NCI-H146 (cell line): ENCODE measurements at places on chromosomes 4 and X.

DNA sequence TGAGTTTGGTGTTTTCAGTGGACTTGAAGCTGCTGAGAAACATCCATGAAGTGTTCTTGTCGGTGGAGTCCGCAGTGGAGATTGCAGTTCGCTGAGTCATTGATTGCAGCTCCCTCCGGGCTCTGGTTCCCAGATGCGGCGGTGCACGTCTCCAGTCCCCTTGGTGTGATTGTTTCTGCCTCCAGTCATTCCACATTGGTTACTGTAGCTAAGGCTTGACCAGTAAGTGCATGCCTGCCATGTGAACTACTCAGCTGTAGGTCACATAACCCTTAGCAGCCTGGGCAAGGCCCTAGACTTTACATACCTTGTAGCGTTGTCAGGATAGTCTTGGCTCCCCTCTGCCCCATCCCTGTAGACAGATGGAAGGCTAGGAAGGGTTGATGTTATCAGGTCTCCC, 53.8 kb upstream of the CLCN4 start:
- DNase-seq: no peak

GRCh38 chr4:146453181-146453807, 68.4 kb downstream of the SLC10A7 start:
- no peak for DNase-seq

DNA sequence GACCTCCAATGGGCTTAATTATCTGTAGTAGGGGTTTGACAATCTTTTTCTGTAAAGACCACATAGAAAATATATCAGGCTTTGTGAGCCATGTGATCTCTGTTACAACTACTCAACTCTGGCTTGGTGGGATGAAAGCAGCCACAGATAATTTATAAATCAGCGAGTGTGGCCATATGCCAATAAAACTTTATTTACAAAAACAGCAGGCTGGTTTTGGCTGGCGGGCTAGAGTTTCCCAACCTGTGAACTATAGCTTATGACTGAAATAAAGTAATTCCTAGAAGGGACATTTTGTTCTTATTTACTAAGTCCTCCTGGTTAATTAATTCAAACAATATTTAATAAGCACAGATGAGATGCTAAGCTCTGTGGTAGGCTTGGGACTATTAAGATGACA, 35.9 kb upstream of the AMELX start:
- DNase-seq: no peak

DNA sequence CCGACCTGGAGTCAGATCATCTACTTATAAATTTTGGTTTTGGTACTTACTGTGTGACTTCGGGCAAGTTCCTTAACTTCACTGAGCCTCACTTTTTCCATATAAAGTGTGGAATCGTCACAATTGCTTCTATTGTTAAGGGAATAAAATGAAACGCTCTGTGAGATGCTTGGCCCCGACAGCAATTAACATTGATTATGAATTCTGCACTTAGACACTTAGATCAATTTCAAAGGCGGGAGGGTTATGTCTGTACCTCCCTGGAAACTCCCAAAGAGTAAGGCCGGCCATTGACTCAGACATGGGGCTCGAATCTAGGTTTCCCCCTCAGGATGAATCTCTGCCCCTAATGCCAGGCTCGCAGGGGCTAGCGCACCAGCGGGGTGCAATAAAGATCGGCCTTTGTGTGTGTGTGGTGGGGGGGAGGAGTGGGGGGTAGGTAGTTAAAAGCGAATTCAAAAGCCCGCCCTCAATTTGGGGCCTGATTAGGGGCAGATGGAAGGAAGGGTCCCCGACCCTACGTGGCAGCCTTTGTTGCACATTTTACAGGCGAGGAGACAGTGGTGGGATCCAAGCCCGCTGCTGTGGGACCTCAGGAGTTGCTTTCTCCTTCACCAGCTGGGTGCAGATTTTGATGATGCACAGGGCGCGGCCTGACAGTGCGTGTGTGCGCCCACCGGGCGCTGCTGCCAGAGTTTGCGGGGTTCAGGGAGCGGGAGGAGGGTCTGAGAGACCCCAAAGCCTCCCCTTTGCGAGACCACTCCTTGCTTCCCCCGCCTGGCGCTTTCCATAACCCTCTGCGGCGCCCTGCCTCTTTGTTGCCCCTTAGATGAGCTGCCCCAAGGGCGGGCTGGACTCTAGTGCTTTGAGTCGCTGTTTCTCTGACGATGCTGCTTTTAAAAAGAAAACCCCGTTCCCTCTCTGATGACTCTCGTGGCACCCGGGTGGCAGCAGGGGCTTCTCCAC, 9.6 kb downstream of the MSX1 start:
- no peak for DNase-seq

DNA sequence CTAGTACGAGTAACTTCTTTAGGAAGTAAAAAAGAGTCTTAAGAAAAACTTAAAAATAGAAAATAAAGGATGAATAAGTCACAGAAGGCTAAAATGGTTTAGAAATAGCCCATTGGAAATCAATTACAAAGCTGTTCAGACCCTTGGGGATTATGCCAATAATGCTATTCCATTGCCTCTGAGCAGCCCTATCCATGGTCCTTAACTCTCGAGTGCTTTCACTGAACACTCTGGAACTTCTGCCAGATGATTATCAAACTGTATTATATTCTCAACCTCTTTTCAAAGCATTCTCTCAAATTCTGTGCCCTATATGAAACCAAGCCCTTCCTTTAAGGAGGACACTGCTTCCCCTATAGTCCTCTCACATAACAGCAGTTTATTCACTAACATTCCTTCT, 17.0 kb downstream of the SLC9B1 start:
- no peak for DNase-seq

GRCh38 chrX:53445977-53446376, 11.8 kb upstream of the HSD17B10 start:
- peak; percentile 43 for DNase-seq

DNA sequence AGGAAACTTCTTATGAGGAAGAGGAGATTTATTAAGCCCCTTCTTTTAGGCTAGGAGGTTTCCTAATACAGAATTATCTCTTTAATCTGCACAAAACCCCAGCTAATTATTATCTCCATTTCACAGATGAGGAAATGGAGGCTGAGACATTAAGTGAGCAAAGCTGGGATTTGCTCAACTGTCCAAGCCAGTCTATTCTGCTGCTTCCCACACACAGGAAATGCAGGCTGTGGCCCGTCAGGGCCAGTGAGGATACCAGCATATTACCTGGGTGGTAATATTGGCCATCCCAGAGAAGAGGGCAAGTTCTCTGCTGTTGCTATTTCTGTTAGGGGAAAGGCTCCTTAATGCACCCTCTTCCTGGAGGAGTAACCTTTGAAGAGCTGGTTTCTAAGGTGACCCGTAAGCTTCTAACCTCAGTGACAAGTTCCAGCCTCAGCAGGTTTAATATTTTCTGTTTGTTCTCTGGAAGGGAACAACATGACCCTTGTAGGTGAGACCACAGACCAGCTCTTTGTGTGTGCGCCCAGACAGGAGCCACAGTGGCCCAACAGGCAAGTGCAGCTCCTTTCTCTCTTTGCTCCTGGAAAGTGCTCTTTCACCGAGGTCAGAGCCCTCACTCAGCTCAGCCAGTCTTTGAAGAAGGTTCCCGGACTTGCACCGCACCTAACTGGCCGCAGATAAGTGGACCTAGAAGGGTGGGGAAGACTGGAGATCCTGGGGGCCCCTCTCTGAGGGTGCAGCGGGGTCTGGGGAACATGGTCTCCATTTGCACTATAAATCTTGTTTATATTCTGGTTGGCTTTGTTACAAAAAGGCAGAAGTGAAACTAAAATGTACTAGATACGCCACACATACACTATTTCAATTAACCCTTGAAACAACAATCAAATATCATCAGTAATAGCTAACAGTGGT, 35.5 kb downstream of the TBC1D9 start:
- DNase-seq: no peak

DNA sequence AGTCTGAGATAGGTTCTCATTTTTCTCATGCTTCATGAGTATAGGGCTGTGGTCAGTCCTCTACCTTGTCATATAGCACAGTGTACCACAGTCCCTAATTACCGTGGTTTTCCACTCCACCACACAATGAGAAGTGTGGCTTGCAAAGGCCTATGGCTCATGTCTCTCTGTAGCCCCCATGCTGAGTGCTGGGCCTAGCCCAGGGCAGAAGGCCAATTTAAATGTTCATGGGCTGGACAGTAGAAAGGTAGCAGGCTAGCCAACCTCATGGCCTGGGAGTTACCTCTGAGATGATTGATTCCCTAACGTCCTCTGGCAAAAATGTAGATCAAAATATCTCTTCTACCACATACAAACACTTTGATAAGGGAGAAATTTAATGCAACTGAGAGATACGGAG, 222.5 kb downstream of the AFF2 start:
- DNase-seq: no peak

DNA sequence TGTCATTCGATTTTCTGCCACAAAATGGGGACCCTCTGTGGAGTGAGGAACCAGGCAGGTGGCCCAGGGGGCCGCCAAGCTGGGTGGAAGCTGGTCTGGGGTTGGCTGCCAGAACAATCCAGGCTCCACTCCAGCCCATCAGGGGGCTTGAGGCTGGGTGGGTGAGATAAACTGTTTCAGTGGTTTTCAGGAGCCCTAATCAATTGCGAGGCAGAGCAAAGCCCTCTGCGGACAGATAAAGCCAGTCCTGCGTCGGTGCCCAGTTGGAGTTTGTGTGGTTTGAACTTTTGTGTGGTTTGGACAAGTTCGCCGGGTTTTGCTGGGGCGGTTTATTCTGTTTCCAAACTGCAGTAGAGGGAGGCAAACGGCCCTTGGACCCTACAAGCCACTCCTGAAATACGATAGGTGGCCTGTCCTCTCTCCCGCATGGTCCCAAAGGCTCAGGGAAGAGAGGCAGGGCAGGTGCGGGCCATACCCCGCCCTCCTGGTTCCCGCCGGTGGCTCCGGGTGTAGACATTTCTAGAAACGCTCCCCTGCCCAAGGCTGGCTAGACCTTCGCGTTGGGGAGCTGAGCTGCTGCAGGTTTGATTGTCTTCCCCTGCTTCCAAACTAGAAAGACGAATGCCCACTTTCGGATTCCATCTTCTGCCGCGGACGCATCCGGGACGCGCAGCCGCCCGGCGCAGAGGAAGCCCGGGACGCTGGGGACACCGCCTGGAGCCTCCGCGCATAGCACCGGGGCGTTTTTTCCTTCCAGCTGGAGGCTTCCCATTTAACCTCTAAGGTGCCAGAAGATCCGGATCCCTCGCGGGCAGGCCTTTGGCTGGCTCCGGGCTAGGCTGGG, 169.0 kb upstream of the BCOR start:
- DNase-seq: peak; percentile 60

GRCh38 chrX:136189222-136189621, 41.9 kb downstream of the FHL1 start:
- no peak for DNase-seq

DNA sequence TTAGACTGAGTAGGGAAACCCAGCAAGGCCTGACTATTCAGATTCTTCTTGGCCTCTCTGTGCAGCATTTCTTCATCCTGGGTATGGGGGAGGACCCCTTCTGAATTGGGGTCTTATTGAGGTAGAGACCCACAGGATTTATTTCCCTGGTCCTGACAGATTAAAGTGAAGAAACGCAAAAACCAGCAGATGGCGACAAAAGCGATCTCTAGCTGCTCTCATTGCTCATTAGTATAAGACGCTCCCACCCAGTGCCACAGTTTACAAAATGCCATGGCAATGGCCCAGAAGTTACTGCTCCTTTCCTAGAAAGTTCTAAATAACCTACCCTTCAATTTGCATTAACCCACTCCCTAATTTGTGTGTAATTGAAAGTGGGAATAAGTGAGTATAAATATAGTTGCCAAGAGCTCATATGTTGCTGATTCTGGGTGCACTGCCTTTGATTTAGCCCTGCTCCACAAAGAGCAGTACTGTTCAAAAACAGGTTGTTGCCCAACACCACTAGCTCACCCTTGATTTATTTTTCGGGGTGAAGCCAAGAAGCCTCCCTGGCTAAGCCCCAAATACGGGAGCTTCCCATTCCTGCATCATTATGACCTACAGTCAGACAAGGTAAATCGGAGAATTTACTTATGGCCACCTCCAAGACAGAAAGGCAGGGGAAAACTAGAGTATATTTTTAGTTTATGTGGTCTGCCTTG, 3.7 kb upstream of the BEX4 start:
- DNase-seq: peak; percentile 31

DNA sequence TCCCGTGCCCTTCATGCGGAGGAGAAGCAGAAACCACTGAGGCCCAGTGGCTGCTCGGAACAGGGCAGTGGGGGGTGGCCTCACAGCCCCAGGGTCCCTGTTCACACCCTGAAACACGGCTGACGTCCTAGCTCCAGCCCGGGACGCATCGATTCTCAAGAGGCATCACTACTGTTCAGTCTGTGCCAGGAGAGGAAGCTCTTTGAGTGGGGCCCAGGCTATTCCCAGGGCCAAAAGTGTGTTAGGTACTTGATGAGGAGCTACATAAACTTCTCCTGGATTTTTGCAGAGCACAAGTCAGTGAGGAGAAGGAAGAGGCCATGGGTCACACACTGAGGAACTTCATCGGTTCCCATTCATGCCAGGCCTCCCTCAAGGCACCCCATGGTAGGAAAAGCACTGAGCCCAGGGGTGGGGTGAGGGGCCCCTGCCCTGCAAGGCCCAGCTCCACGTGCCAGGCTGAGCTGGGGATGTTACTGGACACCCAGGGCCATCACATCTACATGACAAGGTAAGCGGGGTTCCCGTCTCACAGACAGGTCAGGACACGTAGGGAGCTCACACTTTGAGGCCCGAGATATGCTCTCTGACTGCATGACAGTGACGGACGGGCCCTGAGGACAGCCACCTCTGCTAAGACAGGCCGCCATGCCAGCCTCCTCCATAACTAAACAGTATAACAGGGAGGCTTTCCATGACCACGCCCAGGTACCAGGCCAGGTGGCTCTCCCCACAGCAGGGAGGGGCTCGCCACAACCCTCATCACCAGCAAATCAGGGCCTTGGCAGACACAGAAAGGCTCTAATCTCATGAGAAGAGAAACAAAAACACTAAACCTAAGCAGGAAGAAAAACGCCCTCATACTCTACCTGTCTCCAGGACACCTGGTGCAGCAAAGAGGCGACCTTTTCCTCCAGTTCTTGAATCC, 12.4 kb downstream of the TNIP2 start:
- no peak for DNase-seq

DNA sequence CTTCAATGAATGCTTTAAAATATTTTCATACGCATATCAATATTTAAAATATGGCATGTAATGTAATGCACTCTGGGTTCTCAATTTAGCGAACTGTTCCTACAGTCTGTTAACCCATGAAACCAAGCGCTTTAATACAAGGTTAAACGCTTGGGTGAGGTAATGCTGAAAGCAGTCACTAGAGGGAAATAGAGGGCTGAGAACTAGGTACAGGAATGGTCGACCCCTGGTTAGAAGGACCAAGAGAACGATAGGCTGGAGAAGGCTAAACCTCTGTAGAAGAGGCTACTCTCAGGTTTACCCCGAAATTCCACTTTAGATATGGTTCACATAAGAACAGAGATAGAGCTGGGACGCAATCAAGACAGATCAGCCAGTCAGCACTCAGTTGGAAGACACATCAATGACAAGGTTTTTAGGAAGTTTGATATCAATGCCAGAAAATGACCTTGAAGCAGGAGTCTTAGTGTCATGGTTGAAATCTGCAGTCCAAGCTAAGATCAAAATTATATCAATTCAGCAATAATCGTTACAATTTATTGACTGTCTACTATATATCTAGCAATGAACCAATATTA, 26.9 kb downstream of the ARSJ start:
- peak; percentile 37 for DNase-seq

GRCh38 chr4:118757761-118758251, 72.6 kb downstream of the METTL14 start:
- DNase-seq: no peak
